ENCODE measurements at places on chromosomes 7 and 10. TPM values are rescaled to one million over a fixed set of nuclear protein-coding genes. Genes with fewer than 3 reads are reported as not detected.

NUTM2E gene
- total RNA-seq: not detected

LMTK2 gene
- 6.4 TPM for total RNA-seq

WDR86 gene
- total RNA-seq: 2.4 TPM

AKR1D1 gene
- total RNA-seq: not detected

CBLL1 gene
- total RNA-seq: 17.5 TPM

POM121 gene
- 14.1 TPM for total RNA-seq

TRIP6 gene
- 84.1 TPM for total RNA-seq

MEST gene
- 56.7 TPM for total RNA-seq

ETV1 gene
- total RNA-seq: 9.0 TPM

GNG11 gene
- total RNA-seq: 48.0 TPM

Data from cardiac ventricle fibroblast (primary cell).